ENCODE measurements at places on chromosomes 16 and 17.

- no peak for DNase-seq
These were observed 69.9 kb upstream of the CNTNAP4 start for GRCh38 chr16:76207270-76207669.

DNA sequence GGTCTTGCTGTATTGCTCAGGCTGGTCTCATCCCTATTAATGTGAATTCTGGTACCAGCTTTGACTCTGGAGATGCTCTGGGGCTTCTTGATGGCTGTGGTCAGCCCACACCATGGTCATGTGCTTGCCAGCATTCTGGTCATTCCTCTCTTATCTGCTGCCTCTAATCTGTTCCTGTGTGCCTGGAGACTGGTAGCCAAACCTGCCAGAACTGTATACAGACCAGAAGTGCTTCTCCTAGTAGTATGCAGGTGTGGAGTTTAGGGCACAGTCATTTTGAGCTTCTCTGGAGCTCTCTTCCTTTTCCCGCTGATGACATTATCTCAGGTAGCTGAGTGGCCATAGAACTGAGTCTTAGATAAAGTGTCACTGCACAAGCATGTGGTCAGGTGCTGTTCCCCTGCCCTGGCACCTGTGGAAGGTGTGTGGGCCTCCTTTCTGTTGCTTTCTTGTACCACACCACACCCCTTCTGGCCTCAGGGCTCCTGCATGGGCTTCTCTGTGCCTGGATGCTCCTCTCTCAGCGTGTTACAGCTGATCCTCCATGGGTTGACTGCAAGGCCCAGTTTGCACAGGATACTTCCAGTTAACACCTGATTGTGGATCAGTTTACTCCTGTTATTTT lies 162.7 kb downstream of the SPECC1 start:
- DNase-seq, result no peak

DNA sequence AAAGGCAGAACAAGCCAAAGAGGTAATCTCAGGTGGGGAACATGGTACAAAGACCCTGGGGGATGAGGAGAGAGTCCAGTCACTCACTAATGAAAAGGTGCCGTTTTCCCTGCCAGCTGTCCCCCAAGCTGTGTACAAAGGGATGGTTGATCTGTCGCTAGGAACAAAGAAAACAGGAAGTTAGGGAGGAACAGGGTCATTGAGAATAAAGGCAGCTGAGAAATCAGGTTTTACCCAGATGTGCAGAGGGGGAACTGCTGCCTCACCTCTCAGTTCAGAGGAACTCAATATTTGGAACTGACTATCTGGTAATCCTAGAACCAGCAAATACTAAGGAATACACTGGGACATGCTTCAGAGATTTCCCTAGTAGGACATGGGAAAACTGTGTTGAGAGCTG lies 1.5 kb downstream of the RSKR start:
- DNase-seq, result no peak

- no peak for DNase-seq
These were observed 506 bp downstream of the ATP5MC1 start for GRCh38 chr17:48892940-48893645.

DNA sequence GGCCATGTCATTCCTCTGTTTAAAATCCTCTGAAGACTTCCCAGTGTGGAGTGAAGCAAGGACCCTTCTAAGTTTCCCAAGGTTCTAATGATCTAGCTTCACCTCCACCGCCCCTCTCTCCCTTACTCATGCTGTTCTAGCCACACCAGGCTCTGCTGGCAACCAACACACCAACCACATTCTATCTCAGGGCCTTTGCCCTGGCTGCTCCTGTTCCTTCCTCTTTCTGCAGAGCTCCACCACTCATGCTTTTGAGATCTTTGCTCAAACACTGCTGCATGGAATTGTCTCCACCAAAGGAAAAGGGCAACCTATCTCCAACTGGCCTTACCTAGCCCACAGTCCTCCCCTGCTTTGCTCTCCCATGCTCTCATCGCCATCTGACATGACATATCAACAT lies 128.7 kb downstream of the XYLT1 start:
- peak; percentile 25 for DNase-seq

DNA sequence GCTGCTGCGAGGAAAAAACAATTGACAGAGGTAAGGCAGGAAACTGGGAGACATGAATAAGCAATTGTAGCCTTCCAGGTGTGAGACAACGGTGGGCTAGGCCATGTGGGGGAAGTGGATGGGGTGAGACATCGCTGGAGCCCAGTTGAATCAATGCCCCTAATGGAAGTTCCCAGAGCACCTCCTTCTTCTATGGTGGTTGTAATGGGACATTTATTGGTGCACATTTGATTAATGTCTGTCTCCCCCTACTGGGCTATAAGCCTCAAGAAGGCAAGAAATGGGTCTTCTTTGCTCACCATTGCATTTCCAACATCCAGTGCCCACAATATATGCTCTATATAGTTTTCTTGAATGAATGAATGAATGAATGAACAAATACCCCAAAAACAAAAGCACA lies 22.7 kb upstream of the CD300E start:
- DNase-seq, result no peak

All from activated CD4-positive, alpha-beta T cell treated with anti-CD3 and anti-CD28 coated beads for 48 hours (primary cell).